ENCODE measurements at places on chromosomes 1 and 21. TPM values are rescaled to one million over a fixed set of nuclear protein-coding genes. Genes with fewer than 3 reads are reported as not detected.

HRNR gene
- total RNA-seq = not detected

LYPLA2 gene
- total RNA-seq = 39.9 TPM

DNA sequence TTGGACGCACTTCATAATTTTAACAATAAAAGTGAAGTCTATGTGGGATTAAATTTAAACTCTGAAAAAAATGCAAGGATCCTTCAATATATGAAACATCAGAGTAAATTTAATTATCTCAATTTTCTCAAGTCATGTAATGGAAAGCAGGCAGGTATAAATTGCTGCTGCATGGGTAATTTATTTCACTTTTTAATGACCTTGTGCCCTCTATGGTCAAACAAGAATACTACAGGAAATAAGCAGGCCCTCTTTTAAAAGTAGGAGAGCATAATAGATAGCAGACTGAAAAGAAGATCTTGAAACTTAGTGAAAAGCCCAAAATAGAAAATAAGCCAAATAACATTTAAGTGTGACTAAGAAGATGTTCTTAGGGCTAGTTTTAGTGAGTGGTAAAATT lies 22.9 kb downstream of the BCAS2 start:
- DNase-seq = no peak
- no peak overlapping the region for H3K27ac ChIP-seq
- H3K36me3 ChIP-seq = no peaks in the 10 kb centered on the region
- no peak overlapping the region for H3K4me3 ChIP-seq

AGTRAP gene
- total RNA-seq = 25.4 TPM

GRCh38 chr21:38409907-38410306 lies 88.4 kb downstream of the ERG start:
- peaks cover 29% of the 10 kb centered on the region for H3K4me1 ChIP-seq
- DNase-seq = no peak
- no peak overlapping the region for H3K27ac ChIP-seq
- H3K36me3 ChIP-seq = peaks cover 5% of the 10 kb centered on the region
- H3K4me3 ChIP-seq = no peak overlapping the region
- H3K27me3 ChIP-seq = no peaks in the 10 kb centered on the region

DNA sequence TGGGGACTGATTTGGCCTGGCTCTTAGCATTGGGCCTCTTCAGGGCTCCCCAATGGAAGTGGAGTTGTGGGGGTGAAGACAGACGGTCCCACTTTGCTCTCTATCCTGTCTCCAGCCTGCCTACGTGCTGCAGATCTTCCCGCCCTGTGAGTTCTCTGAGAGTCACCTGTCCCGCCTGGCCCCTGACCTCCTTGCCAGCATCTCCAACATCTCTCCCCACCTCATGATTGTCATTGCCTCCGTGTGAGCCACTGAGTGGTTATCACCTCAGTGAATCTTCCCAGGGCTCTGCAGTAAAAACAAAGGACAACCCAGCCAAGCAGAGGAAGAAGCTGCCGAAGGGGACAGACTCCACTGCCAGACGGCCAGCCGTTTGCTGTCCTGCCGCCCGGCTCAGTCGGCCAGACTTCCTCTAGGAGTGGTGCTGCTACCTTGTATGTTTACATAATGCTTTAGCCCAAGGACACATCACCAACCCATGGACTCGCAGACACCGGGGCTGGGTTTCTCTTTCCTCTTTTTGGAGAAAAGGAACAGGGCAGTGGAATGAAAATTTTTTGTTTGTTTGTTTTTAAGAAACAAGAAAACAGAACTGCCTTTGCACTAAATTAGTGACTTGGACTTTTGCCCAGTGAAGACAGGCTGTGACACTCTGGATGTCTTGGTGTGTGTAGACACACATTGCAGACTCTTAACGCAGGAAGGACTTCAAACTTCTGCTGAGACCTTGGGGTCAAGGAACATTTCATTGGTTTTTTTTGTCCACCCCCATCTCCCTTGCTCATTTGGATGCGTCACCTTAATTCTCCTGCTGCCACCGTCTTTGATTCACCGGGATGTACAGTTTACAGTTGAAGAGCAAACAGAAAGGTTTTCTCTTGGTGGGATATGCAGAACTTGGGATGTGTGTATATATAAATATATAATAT lies 36.5 kb downstream of the ZBTB17 start:
- peaks cover 40% of the 10 kb centered on the region for H3K4me1 ChIP-seq
- H3K27me3 ChIP-seq = no peaks in the 10 kb centered on the region

HCRTR1 gene
- total RNA-seq = 0.50 TPM

- H3K4me3 ChIP-seq = no peak overlapping the region
- no peaks in the 10 kb centered on the region for H3K27me3 ChIP-seq
- no peak overlapping the region for H3K27ac ChIP-seq
- peaks cover 10% of the 10 kb centered on the region for H3K4me1 ChIP-seq
Measured at GRCh38 chr1:2091611-2092604, 41.7 kb downstream of the PRKCZ start.

All from osteocyte (in vitro differentiated cells).